ENCODE measurements at places on chromosomes 1 and 21. TPM values are rescaled to one million over a fixed set of nuclear protein-coding genes. Genes with fewer than 3 reads are reported as not detected.

GRCh38 chr1:53693339-53693738, 45.6 kb downstream of the GLIS1 start:
- DNase-seq, result no peak

DNA sequence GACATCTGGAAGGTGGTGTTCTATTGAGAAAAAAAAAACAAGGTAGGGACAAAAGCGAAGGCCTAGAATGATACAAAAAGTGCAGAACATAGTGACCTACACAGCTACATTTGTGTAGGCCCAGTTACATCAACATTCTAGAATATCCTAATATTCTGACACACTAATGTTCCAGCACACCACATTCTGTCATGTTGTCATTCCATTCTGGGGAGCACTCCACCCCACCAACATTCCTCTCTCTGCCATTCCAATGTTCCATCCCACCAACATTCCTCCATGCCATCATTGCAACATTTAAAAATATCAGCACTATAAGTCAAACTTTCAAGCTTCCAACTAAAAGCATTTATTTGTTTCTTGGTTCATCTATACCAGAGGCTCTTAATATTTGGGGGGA, 28.5 kb downstream of the COA7 start:
- DNase-seq, result no peak

DNA sequence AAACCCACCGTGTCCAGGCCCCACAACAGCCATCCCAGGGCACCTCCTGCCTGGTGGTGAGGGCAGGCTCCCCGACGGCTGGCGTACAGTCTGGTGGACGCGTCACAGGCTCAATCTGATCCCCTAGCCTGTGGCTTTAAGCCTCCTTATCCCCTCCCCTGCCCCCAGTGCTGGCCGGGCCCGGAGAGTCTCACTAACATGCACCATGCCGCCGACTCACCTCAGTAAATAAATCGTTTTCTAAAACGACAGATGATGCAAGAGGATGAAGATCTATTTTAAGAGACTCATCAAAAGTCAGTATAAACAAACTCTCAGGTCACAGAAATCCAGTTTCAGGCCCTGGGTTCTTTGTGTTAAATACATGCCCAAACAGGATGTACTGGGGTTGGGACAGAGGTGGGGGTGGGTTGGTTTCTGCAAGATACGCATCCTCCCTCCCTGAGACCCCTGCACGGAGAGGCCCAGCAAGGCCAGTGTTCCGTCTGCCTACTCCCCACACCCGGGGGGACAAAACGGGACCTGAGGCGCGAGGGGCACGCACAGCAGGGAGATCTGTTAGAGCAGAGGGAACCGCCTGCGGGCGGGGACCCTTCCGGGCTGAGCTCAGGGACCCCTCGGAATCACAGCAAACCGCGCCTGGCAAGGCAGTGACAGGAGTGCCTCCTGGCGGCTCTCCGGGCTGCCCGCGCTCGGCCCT, 3.1 kb downstream of the PANK4 start:
- DNase-seq, result no peak

- peak; percentile 95 for DNase-seq
These were observed 12.9 kb downstream of the CAMK2N1 start for GRCh38 chr1:20472860-20473711.

Gene SLC5A9
- 0.22 TPM for total RNA-seq

Gene SUSD4
- total RNA-seq, result 6.5 TPM

Gene VAV3
- total RNA-seq, result 6.9 TPM

DNA sequence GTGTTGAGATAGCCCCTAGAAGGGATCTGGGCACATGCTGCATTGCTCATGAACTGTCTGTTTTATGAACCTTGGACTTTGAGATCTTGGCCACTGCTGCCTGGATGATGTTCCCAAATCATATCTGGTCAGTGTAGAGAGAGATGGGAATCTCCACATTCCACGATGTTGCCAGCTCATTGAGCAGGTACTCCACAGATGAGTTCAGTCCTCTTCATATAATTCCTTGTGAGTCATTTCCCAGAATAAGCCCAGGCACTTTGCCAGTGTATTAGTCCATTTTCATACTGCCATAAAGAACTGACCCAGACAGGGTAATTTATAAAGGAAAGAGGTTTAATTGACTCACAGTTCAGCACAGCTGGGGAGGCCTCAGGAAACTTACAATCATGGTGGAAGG, 254.0 kb upstream of the RUNX1 start:
- DNase-seq, result peak; percentile 42

DNA sequence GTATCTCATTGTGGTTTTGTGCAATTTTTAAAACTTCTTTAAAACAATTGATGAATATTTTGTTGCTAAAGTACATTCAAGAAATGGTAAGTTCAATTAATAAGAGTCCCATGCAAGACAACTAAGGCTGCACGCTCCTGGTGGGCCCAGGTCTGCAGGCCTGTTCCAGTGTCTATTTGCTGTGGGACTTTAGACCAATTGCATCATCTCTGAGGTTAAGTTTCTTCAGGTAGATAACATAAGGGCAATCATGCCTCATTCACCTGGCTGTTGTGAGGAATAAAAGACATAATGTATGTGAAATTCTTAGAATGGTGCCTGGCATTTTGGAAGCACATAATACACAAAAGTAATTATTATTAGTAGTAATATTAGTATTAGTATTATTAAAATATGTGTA, 82.9 kb downstream of the SLC25A24 start:
- no peak for DNase-seq

Gene HES2
- total RNA-seq, result not detected
